Iris pigment epithelial cell (primary cell): ENCODE measurements at places on chromosomes 7 and 10.

- no peak for DNase-seq
Observed at GRCh38 chr10:28640551-28640950, 36.8 kb upstream of the BAMBI start.

DNA sequence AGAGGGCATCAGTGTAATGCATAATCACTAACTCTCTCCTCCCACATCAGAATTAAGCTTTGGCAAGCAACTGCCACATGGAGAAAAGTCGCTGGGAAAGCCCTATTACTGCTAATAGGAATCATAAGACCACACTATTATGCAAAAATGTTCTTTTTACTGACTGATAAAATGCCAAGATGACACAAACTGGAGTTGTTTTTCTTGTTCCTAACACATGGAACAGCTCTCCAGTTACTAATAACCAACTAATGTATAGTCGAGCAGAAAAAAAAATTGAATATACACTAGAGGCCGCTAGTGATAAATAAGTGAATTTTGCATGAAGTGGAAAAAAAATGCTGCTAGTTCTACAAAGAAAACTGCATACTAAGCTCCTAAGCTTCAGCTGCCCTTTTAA lies 165.6 kb downstream of the TPK1 start:
- DNase-seq, result peak; percentile 23

DNA sequence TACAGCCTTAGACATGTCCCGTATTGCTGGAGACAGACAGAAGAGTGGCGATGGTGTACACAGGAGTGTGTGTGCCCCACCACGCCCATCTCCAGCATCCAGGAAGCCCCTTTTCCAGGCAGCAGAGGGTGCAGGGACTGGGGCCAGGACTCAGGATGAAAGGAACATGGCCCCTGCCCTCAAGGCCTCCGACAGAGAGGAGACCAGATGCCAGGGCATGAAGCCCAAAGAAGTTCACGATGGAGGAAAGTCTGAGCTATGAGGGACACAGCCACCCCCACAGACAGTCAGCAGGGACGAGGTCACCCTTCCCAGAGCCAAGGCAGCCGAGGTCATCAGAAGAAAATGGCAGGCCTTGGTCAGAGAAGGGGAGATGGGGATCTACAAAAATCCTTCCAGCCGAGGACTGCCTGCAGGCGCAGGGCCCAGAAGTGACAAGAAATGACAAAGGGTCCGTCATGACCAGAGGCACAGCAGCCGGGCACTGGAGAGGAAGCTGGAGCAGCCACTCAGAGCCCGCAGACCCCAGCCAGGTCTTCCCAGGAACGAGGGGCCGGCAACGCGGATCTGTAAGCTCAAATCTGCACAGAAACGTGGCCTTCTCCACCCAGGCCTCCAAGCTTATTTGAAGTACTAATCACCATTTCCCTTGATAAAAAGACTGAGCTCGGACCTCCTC lies 78.7 kb upstream of the PPP2R2D start:
- no peak for DNase-seq

DNA sequence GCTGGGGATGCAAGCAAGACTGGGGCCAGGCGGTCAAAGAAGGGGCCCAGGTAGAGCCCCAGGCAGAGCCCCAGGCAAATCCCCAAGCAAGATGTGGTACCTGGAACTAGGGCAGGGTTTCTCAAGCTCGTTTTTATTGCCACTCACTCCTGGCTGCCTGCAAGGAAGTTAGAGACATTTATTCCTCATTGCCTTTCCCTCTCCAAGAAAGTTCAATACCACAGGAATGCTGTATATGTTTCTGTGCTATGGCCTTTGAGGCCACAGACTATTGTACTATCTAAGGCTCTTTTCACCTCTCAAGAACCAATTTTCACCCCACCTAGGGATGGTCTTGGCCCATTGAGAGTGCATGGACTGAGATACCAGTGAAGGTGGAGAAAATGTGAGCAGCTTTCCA lies 71.3 kb downstream of the TACC2 start:
- peak; percentile 31 for DNase-seq

GRCh38 chr10:96618653-96619052 lies 31.8 kb upstream of the TM9SF3 start:
- peak; percentile 44 for DNase-seq

DNA sequence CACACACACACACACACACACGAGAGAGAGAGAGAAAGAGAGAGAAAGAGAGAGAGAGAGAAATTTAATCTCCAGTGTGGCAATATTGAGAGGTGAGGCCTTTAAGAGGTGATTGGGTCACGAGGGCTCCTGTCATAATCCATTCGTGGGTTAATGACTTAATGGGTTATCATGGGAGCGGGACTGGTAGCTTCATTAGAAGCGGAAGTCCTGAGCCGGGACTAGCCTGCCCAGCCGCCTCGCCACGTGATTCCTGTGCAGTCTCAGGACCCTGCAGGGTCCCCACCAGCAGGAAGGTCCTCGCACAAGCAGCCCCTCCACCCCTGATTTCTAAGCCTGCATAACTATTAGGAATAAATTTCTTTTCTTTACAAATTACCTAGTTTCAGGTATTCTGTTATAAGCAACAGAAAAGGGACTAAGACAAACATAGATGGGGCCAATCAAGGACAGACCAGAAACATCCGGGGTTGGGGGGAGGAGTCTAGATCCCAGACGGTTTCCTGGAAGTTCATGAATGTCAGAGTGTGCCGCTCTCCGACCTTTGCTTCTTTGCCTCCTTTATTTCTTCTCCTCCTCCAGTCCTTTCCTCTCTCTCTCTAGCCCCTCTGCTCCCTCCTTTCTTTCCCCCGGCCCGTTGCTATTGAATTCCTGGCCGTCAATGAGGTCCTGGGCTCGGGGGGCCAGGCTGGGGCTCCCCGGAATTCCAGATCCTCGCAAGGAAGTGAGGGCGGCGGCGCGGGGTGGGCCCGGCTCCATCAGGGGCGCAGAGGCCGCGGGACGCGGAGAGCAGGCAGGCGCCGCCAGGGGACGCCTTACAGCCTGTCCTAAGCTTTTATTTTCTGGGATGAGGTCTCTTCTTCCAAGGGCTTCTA lies 146.8 kb downstream of the CYP26A1 start:
- DNase-seq, result no peak

DNA sequence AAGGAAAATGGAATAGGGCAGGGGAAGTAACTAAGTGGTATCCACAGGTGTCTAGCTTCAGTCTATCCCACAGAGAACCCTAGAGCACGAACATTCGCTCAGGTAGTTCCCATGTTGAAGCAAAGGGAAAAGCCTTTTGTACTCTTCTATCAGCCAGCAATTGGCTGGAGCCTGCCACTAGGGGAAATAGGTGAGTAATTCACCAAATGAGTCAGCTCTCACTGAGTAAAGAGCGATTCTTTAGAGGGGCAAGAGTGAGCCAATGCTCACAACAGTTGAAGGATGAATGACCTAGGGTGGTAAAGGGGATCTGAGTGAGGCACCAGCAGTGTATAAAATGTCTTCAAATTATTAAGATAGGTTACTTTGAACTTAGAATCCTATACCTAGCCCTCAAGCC lies 94.1 kb upstream of the ZNF800 start:
- peak; percentile 4 for DNase-seq

- DNase-seq, result peak; percentile 38
Observed at GRCh38 chr7:140525743-140526142, 46.4 kb upstream of the MKRN1 start.

DNA sequence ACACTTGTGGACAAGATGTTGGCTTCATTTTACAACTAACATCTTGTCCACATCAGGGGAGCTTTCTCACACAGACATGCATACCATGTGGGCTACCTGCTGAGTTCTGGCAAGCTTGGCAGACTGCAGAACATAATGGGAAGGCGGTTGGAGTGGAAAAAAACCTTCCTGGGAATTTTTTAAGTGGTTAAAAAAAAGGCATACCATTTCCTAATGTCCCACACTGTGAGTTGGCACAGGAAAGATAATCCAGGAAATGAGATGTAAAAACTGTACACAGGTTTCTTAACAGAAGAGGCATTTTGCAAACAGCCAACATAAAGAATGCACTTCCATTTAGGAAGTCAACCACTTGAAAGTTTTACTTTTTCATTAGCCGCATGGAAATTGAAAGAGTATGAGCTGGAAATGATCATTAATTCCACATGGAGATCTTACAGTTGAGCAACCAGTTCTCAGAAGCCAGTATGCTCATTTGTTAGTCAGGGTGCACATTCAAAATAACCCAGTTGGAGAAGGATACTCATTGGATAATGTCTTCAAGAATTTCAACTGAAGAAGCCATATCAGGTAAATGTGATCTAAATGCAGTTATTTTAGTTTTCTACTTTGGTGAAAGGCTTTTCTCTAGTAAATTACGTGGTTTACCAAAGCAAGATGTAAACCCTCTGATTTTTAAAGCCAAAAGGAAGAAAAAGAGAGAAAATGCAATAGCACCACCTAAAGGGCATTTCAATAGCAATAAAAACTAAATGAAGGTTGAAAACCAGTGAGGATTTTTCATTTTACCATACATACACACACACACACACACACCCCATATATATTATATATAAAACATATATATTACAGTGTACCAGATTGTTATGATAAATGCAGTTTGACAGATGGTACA lies 194.0 kb downstream of the TAX1BP1 start:
- peak; percentile 46 for DNase-seq

DNA sequence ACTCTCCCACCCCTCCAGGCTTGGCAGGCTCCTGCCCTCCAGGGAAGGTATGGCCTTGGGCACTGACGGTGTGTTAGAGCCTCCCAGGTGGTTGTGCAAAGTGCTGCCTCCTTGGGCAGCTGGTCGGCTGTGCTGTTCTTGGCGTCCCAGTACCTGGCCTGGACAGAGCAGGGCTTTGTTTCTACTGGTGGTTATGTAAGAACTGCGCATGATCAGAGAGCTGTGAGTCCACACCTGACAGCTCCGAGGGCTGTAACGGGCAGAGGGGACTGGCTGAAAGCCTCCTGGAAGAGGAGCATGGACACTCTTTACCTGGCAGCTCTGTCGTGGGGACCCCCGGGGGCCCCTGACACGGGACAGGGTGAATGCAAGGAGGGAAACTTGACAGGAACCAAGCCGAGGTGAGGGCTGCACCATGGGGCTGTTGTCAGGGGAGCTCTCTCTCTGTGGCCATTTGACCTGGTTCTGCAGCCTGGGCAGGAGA lies 3.1 kb upstream of the SFRP5 start:
- no peak for DNase-seq

GRCh38 chr10:74329873-74330272 lies 178.9 kb downstream of the ADK start:
- DNase-seq, result no peak

GRCh38 chr7:148572067-148572522 lies 18.5 kb upstream of the C7orf33 start:
- no peak for DNase-seq

DNA sequence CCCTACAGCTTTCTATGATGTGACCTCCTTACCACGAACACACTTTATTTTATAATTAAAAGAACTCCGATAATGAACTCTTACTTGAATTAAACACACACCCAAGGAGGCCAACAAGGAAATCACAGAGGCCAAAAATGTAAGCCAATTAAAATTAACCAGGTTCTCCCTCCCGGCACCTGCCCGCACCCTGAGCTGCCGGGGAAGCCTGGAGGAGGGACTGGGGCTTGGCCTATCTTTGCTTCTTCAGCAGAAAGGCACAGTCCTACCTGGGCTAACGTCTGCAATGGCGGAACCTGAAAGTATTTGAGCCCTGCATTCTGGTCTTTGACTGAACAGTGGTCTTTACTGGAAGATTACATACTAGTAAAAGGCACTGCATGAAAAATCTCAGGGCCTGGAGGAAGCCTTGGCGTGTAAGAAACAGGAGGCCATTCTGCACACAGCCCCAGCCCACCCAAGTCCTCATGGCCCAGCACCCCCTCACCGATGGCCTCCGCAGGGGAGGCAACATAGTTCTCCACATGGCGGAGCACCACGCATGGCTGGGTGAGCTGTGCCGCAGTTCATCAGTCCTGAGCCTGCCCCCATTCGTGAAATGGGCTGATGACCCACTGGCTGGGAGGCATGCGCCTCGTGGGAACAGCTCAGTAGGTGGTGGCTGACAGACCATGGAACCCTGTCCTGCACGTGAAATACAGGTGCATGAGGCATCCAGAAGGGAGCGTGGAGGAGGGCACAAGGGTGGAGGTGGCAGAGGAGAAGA lies 173.8 kb downstream of the PARD3 start:
- no peak for DNase-seq

DNA sequence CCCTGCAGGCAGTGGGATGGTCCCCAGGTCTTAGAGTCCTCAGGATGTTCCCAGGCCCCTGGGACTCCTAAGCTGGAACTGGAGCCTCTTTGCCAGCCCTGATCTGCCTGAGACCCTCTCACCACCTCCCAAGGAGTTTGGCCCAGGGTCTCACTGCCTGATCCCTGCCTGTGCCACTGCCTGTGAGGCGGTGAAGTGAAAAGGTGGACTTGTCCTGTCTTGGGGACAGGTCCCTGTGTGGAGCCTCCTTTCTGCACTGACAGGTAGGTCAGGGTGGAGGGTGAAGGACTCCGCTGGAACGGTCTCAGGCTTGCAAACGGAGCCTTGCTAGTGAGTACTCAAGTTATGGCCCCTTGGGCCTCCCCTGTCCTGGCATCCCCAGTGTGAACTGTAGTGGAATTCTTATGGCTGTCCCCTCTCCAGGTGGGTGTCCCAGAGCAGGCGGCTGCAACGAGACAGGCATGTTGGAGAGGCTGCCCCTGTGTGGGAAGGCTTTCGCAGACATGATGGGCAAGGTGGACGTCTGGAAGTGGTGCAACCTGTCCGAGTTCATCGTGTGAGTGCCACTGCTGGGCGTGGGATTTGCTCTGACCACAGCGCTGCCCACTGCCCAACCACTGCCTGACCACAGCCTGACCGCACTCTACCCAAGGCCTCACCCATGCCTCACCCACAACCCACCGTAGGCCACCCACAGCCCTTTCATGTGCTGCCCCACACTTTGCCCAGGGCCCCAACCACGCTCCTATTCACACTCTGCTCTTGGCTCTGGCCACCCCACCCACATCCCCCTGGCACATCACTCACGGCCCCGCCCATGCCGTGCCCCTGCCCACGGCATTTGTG lies 19.5 kb downstream of the RAMP3 start:
- DNase-seq, result no peak

- DNase-seq, result no peak
Observed at GRCh38 chr7:78055001-78055573, 256.5 kb downstream of the PHTF2 start.

DNA sequence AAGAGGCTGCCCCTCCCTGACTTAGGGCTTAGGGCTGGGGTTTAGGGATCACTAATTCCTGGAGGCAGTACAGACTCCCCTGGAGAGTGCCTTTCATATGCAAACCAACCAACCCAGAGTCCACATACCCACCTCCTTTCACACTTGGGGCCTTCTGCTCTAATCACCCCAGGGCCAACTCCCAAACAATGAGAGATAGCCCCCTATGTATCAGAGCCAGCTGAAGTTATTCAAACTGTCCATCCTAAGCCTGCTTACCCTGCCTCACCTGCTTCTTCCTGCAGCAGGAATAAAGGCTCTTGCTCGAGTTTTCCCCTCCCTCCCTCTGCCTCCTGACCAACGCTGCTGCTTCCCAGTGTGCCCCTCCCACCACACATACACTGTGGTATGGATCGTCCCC lies 51.8 kb upstream of the SLC35G1 start:
- no peak for DNase-seq

DNA sequence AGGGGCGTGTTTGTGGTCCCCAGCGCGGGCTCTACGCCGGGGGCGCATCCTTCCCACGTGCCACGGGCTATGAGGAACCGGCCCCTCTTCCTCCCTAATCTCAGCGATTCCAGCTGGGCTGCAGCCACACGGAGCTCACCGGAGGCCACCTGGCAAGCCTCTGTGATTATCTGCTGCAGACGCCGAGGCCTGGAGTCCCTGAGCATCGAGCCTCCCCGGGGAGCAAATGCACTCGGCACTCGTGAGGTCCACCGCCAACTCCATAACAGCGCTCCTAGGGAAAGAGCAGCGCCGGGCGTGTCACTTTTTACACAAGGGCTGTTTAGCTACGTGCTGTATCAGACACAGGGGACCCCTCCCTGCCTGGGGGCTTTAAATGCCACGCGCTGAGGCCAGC lies 101.2 kb downstream of the DYNC2I1 start:
- no peak for DNase-seq

GRCh38 chr10:3738855-3739350 lies 46.1 kb downstream of the KLF6 start:
- no peak for DNase-seq
